ENCODE measurements at places on chromosomes 7 and 10.

DNA sequence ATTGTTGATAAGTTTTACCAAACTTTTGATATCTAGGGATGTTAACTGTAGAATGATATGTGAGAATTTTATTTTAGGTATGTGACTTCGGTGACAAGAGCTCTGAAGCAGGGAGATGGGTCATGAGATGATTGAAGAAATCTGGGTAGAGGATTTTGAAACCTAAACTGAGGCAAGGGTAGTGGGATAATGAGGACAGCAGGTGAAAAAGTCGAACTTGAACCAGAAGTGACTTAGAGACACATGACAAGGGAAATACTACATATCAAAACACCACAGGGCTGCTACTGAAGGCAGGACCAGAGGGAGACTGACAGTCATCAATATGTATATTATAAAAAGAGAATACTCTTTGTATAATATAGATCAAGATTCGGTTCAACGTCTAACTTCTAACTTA is 113.2 kb downstream of the WDFY4 start:
- no peak for DNase-seq

GRCh38 chr7:81248420-81248819 is 329.6 kb upstream of the SEMA3C start:
- no peak for DNase-seq

GRCh38 chr7:96497567-96497966 is 175.7 kb upstream of the SLC25A13 start:
- DNase-seq: no peak

DNA sequence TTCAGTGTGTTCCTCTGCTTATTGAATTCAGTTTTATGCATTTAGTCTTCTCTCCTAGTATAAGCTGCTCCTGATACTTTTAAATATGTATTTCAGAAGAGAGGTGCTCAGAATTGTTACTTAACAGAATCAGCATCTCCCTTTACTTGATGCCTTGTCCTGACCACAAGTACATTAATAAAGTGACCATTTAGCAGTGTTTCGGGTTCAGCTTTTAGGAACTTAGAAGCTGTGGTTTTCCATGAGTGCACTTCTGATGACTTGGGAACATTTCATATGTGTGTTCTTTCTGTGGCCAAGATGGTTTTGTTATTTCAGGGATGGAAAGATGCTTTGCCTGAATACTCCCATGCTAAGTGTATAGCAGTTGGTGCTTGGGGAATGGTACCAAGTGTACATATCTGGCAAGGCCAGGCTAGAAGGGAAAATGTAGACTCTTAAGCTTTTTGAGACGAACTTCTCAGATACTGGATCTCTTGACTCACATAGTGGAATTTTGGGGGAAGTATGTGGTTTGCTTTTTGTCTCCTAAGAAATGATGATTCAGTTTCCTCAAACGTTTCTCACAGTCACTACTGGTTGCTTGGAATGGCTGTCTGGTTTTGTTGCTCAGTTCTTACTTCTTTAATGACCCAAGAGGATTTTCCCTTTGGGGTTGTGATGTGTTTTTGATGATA is 17.2 kb downstream of the SGPL1 start:
- peak; percentile 89 for DNase-seq

GRCh38 chr10:22505911-22506685 is 160.8 kb downstream of the SPAG6 start:
- no peak for DNase-seq

GRCh38 chr10:124222988-124223710 is 129.8 kb upstream of the CHST15 start:
- DNase-seq: no peak

- DNase-seq: no peak
Observed at GRCh38 chr7:96508371-96508770, 186.5 kb upstream of the SLC25A13 start.

GRCh38 chr10:29157321-29157720 is 131.5 kb upstream of the LYZL1 start:
- no peak for DNase-seq

DNA sequence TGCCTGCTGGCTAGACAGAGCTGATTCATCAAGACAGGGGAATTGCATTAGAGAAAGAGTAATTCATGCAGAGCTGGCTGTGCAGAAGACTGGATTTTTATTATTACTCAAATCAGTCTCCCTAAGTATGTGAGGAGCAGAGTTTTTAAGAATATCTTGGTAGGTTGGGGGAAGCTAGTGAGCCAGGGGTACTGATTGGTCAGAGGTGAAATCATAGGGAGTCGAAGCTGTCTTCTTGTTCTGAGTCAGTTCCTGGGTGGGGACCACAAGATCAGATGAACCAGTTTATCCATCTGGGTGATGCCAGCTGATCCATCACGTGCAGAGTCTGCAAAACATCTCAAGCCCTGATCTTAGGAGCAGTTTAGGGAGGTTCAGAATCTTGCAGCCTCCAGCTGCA is 39.8 kb downstream of the FOXI2 start:
- DNase-seq: peak; percentile 15

GRCh38 chr10:129335942-129336341 is 131.1 kb upstream of the MGMT start:
- no peak for DNase-seq

DNA sequence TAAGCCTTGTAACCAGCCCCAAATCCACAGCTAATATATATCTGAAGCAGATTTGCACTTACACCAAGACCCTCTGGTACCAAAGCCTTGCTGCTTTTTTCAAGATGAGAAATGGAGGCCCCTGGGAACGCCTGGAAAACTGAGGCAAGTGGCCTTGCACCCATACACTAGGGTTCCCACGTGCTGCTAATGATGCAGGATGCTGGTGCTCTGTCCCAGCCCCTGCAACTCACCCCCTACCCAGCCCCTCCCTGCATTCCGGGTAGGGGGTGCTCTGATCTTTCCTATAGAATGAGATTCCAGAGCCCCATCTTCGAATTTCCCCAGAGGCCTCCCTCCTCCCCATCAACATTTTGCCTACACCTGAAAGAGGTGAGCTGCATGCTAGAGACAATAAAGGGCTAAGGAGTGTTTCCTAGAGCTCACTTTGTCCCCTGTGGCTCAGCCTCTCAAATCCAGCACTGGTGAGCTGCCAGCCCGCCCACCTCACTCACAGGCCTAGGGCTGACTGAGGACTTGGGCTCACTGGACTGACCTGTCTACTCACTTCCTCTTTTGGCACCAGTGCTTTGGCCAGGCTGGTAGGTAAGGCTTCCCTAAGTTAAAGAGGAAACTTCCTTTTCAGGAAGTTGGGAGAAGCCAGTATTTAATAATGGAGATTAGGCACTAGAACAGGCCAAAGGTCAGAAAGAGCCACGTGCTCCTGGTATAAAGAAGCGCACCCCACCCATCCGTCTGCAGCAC is 9.8 kb downstream of the RBP4 start:
- DNase-seq: no peak

- no peak for DNase-seq
Observed at GRCh38 chr7:126398285-126398684, 854.5 kb downstream of the GRM8 start.

DNA sequence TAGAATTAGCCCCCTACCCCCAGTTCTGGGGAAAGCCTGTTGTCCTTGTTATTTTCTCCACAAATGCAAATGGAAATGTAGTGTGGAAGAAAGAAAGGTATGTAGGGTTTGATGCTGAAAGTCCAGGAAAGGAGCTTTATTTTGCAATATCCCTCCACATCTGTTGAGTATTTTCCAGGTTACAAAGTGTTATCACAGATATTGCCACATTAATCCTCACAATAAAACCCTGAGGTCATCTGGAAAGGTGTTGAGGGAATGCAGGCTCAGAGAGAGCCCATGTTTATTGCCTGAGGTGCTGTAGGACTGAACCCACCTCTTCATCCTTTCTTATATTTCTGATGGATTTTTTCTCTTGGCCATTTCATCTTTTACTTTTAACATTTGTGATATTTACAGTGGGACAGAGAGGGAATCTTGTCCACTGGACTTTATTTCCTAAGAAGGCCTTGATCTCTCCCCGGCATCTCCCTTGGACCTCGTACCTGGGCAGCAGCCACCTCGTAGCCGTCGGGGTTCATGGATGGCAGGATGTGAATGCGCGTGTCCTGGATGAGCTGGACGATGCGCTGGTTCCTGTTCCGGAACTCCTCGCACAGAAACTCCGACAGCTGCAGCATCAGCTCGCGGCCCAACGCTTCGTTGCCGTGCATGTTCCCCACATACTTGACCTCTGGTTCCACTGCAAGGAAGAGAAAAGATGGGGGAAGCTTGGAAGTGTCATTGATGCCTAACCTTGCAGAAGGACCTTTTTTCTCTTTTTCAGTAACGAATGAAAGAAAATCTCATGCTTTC is 6.0 kb downstream of the CPN1 start:
- no peak for DNase-seq

- DNase-seq: no peak
Observed at GRCh38 chr7:87499494-87499893, 24.0 kb upstream of the ABCB4 start.

DNA sequence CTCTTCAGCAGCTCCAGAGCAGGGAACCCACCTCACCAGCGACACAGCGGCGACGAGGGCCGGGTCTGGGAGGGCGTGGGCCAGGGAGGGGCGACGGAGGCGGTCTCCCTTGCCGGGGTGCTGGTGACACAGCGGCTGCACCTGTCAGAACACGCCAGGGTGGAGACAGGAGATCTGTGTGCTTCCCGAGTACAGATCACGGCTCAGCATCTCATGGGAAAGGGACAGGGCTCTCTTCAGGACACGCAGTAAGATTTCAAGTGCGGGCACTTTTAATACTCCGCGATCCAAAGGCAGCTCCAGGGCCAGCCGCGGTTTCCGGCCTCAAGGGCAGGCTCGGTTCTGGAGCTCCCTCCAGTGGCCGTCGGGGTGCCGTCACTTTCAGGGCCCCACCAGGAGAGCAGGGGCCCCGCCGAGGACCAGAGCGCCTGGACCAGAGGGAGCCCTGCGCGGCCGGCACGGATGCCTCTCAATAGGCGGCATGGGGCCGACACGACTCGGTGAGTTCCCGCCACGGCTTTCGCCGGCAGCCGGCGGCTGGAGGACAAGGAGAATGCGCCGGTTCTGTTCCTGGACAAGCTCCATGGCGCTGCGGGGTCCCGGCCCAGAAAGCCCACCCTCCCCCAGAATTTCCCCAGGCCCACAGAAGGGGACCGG is 21.4 kb downstream of the GPR146 start:
- DNase-seq: no peak

- peak; percentile 96 for DNase-seq
Observed at GRCh38 chr7:18638594-18639452, 143.3 kb downstream of the HDAC9 start.

DNA sequence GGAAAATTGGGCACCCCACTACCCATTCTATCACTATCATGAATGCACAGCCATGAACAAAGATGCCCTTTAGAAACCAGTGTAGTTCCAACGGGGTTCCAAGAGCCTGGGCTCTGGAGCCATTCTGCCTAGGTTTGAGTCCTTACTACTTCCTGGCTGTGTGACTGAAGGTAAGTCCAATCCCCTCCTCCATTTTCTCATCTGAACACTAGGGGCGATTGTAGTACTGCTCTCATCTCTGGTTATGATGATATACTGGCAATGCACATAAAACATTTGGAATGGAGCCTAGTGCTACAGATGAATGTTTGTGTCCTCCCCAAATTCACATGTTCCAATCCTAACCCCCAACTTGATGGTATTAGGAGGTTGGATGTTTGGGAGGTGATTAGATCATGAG is 28.1 kb upstream of the CDH23 start:
- no peak for DNase-seq

GRCh38 chr10:55441777-55442176 is 640.7 kb upstream of the PCDH15 start:
- no peak for DNase-seq

DNA sequence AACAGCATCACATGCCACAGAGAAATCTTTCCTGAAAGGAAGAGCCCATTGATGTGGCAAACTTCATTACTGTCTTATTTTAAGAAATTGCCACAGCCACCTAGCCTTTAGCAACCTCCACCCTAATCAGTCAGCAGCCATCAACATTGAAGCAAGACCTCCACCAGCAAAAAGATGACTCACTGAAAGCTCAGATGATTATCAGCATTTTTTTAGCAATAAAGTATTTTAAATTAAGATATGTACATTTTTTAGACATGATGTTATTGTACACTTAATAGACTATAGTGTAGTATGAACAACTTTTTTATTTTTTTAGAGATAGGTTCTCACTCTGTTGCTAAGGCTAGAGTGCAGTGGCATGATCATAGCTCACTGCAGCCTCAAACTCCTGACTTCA is 14.8 kb downstream of the STEAP1B start:
- no peak for DNase-seq

All from renal cortical epithelial cell (primary cell).